HCT116 (cell line): ENCODE measurements at places on chromosomes 6 and 20. TPM values are rescaled to one million over a fixed set of nuclear protein-coding genes. Genes with fewer than 3 reads are reported as not detected.

The GPX6 gene
- total RNA-seq, result not detected

The C6orf132 gene
- 18.9 TPM for total RNA-seq

The MAS1 gene
- total RNA-seq, result not detected

The GINS1 gene
- 30.4 TPM for total RNA-seq

The PTK7 gene
- 105 TPM for total RNA-seq

The PPIL6 gene
- 3.3 TPM for total RNA-seq

The SRC gene
- total RNA-seq, result 42.3 TPM

The GNAS-AS1 gene
- total RNA-seq, result not detected

The B3GAT2 gene
- not detected for total RNA-seq

The TRIM10 gene
- total RNA-seq, result 0.98 TPM

The DOK5 gene
- not detected for total RNA-seq

The SLC22A2 gene
- not detected for total RNA-seq

The PPP1R3D gene
- 2.7 TPM for total RNA-seq

The CDSN gene
- total RNA-seq, result 0.12 TPM

The UBE2C gene
- total RNA-seq, result 205 TPM

The FERMT1 gene
- 34.9 TPM for total RNA-seq

The FAM83C gene
- total RNA-seq, result not detected

The ATF6B gene
- total RNA-seq, result 63.9 TPM

The CAP2 gene
- total RNA-seq, result 3.8 TPM

The ETV7 gene
- 1.0 TPM for total RNA-seq

The FLRT3 gene
- total RNA-seq, result 1.5 TPM

The COL19A1 gene
- not detected for total RNA-seq

The BACH2 gene
- 3.3 TPM for total RNA-seq

The NTSR1 gene
- total RNA-seq, result 187 TPM

The AURKA gene
- 80.1 TPM for total RNA-seq

The THBD gene
- 0.39 TPM for total RNA-seq

The HLA-DOB gene
- total RNA-seq, result 0.64 TPM

The WFDC10B gene
- total RNA-seq, result not detected

The HLA-E gene
- total RNA-seq, result 108 TPM

The BIRC7 gene
- total RNA-seq, result 0.96 TPM

The PTCRA gene
- total RNA-seq, result not detected

The ABHD16B gene
- total RNA-seq, result not detected

The ANGPT4 gene
- total RNA-seq, result not detected

The RAD21L1 gene
- 0.17 TPM for total RNA-seq

The RSPO3 gene
- total RNA-seq, result not detected

The TRIM31 gene
- not detected for total RNA-seq

The ADTRP gene
- 0.86 TPM for total RNA-seq

The SLC13A3 gene
- not detected for total RNA-seq

The BHLHE23 gene
- not detected for total RNA-seq

The MYMX gene
- not detected for total RNA-seq

The MAFB gene
- 0.22 TPM for total RNA-seq

The RRAGD gene
- total RNA-seq, result 15.9 TPM
